ENCODE measurements at places on chromosomes 3 and 15.

DNA sequence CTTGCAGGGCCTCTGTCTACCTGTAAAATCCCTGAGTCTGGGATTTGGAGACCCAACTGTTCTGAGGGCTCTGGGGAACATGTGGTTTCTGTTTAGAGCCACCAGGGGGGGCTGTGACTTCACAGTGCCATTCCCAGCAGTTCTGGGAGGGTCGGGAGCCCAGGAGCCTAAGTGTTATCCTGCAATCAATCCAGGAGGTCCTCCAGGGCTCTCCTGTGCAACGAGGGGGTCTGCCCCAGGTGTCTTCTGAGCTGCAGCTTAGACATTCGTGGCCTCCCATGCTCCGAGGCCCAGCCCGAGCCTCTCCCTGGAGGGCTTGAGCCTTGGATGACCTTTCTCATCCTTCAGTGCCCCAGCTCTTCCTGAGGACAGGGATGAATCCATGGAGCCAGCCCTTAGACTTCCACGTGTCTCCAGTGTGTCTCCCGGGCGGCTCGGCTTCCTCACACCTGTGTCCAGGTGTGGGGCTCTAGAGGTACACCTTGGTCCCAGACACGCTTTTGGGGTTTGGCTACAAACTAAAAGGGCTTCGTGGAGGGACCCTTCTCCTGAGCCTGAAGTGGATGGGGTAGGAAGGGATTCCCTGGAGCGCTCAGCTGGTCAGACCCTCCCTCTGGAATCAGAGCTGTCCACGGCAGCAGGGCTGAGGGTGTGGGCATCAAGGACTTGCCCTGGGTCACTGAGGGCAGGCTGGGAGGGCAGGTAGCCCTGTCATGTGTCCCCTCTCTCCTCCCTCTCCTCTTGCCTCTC lies 20.3 kb upstream of the ABTB1 start:
- no peak for DNase-seq

- peak; percentile 61 for DNase-seq
Observed at GRCh38 chr15:95284933-95285421, 1045.5 kb upstream of the NR2F2 start.

DNA sequence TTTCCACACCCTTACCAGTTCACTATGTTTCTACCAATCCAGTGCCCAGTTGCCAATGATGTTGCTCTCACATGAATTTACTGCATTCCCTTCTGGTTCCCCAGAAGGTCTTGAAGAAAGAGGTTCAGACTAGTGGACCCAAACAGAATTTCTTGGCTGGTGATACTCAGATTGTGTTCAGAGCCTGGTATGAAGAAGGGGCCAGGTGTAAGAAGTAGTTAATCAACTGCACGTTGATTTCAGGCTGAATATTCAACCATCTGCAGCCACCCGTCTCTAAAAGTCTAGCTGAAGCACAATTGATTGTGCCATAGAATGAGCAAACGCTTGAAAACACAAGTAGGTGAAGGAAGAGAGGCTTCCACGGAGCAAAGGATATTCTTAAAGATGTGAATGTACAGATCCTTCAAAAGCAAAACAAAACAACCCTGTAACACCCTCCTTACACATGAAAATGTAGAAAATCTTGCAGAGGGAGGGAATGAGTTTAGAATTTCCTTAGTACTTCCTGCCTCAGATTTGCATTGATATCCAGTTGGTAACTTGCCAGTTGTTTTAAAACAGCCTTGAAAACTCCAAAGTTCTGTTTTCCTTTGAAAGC lies 4.7 kb downstream of the RBMS3 start:
- DNase-seq = peak; percentile 45

- DNase-seq = no peak
Observed at GRCh38 chr3:130488288-130488687, 28.7 kb upstream of the COL6A6 start.

DNA sequence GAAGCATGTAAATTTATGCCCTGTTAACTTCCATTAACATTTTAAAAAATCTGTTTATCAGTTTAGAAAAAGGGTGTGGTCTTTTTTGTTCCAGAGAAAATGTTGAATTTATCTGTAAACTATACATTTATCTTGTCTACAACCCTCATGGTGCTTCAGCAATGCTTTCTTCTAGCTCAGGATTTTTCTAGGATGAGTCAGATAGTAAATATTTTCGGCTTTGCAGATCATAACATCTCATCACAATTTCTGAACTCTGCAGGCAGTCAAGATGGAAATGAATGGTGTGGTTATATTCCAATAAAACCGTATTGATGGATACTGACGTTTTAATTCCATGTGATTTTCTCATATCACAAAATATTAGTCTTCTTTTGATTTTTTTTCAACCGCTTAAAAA lies 70.5 kb upstream of the FOXB1 start:
- no peak for DNase-seq

GRCh38 chr3:156790156-156790555 lies 36.0 kb upstream of the LEKR1 start:
- DNase-seq = no peak

GRCh38 chr3:119598410-119599098 lies 869 bp downstream of the PLA1A start:
- no peak for DNase-seq

DNA sequence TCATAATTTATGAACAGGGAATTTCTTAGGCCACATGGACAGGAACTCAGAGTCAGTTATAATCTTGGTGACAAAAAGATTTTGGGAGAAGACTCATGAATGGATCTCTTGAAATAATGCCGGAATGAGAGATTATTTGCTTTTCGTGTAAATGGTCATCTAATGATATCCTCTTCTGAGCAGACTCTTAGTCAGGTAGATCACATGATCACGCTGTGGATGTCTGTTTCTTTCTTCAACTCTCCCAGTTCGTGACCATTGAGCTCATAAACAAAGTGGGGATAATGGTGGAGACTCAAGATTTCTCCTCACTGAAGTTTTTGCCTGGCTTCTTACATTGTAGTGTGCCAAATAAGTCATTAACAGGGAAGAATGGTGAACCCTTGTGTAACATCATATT lies 133.1 kb upstream of the CBLB start:
- DNase-seq = no peak

DNA sequence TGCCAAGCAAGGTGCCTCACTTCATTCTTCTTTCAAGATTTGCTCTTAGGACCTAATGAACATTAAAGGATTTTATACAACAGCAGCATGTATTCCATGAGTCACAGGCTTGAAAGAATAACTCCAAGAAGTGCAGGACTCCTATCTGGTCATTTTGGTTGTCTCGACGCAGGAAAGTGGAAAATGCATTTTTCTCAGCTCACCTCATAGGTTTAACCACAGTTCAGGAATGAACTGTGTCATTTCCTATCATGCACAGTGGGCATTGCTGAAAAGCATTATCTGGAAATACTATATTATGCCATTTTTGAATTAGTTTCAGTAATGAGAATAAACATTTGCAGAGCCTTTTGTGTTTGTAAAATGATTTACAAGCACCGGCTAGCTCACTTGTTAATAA lies 98.7 kb upstream of the BFSP2 start:
- DNase-seq = no peak

DNA sequence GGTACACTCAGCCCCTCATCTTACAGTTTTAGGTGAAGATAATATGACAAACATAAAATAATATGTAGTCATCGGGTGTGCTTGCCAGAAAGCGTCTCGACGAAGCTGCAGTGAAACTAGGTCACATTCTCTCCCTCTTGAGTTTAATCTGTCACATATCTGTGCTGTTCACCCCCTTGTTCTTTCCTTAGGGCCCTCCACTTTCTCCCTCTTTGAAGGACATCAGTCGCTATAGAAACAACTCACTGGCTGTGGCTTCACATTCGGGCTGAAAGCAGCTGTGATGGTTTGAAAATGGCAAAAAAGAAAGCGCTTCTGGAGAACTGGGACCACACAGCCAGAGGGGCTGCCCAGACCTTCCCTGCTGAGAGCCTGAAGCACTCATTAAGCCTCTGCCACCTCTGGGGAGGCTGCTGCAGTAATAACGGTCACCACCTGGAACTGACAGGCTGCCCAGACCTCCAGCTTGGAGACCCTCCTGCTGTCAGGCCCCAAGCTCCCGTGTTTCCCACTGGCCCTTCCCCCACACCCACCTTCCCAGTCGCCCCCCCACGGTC lies 50.3 kb downstream of the ABTB1 start:
- DNase-seq = no peak

DNA sequence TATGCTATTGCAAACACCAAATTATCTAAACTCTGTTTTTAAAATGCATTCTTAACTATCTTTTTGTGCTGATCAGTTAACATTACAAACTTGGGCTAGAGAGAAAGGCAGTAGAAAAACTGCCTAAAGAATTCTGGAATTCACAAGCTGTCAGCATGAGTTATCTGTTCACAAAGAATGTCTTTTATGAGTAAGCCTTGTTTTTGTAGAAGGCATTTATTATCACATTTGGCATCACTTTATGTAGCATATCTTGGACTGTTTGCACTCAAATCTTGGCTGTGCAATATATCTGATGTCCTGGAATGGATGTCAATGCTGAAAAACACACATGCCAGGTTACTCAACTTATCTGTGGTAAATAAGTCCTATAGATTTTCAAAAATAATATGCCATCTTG lies 15.5 kb upstream of the BCHE start:
- no peak for DNase-seq

DNA sequence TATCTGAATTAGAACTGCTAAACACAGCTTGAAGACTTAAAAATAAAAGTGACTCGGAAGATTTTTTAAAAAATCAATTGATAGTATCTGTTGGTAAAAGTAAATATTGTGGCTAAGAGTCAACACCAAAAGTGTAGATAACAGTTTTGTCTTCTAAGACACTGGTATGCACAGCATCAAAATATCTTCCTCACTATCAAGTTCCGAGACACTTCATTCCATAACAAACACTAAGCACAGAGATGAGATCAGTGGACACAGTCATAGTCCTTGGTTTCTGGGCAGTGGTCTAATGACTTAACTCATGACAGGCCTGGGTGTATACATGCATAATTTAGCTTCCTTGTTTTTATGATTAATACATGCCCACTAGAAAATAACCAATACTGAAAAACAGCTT lies 63.2 kb downstream of the PXYLP1 start:
- DNase-seq = no peak

DNA sequence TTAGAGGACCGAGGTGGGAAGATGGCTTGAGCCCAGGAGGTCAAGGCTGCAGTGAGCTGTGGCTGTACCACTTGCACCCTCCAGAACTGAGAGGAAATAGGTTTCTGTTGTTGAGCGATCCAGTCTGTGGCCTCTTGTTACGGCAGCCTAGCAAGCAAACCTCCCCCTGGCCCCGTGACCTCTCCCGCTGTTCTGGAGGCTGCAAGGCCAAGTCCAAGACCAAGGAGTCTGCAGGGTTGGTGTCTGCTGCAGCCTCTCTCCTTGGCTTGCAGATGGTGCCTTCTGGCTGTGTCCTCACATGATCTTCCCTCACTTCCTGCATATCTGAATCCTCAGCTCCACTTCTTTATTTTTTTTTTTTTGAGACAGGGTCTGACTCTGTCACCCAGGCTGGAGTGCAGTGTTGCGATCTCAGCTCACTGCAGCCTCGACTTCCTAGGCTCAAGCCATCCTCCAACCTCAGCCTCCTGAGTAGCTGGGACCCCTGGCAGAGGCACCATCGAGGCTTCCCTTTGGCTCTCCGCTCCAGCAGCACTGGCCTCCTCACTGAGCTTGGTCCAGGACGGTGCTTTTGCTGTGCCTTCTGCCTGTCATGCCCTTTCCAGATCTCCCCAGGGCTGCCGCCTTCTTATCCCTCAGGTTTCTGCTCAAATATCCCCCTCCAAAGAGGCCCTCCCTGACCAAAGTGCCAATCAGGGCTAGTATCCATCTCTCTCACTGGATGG lies 18.0 kb upstream of the PLXND1 start:
- DNase-seq = peak; percentile 10

DNA sequence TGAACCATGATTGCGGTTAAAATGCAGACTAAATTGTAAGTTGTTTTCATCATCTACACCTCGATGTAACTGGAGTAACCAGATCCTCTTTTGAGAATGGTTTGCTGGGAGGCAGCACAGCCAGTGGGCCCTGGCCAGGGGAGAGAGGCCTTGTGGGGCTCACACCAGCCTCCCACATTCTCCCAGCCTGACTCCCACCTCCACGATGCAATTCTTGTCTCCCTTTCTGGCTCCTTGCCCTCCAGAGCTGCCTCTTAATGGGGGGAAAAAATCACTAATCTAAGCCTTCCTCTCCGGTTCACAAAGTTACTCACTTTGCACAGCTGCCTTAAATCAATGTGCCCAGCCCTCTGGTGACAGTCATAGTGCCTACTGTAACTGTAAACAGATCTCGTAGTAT lies 17.9 kb upstream of the PAQR5 start:
- DNase-seq = no peak

GRCh38 chr3:39141171-39141995 lies 12.0 kb downstream of the CSRNP1 start:
- no peak for DNase-seq

GRCh38 chr3:105235785-105236184 lies 130.9 kb upstream of the ALCAM start:
- no peak for DNase-seq

DNA sequence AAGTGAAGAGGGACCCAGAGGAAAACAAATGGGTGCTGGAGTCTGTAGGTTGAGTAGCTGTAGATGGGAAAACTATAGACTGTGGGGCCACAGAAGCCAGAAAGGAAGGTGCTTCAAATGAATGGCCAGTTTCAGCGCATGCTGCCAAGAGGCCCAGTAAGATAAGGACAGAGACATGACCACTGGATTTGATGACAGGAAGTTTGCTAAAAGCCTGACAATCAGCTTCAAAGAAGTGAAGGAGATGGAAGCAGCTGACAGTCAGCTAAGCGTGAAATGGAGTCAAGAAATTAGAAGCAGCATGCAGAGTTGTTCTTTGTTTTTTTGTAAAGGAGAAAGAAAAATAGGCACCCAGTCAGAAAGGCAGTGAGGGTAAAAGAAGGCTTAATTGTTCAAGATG lies 24.9 kb downstream of the TXNRD3 start:
- no peak for DNase-seq

DNA sequence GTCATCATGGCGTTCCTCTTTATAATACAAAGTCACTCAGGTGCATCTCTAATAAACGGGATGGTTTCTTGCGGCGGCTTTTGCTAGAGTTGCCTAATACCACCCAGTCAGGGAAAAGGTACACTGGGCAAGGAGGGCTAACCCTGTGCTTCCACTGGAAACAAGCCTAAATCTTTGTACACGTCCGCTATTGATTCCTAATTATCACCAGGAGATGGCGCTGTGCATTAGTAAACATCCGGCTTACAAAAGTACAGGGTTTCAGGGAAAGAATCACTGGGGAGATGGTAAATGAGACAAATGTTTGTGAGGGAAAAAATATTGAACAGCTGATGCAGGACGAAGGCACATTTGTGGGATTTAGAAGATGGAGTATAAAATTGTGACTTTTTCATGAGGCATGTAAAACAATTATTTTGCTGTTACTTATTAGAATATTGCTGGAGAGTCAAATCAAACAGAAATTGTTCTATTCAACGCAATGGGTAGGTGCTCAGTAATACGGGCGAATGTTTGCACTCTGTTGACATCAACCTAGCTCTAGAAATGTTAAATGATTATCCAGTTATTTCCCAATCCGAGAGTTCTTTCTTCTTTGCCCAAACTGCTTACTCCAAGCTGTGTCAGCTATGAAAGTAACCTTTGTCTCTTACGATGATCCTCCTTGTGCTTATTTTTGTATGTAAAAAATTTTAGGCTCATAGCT lies 50.6 kb downstream of the GMNC start:
- DNase-seq = peak; percentile 14

- DNase-seq = no peak
Observed at GRCh38 chr3:14884665-14885064, 62.7 kb upstream of the NR2C2 start.

GRCh38 chr3:99747915-99748314 lies 69.7 kb upstream of the CMSS1 start:
- DNase-seq = no peak

GRCh38 chr3:36813305-36813704 lies 49.0 kb upstream of the DCLK3 start:
- no peak for DNase-seq

Data from right kidney (tissue), 9 donors.